ENCODE measurements at places on chromosomes 11 and 22. TPM values are rescaled to one million over a fixed set of nuclear protein-coding genes. Genes with fewer than 3 reads are reported as not detected.

DNA sequence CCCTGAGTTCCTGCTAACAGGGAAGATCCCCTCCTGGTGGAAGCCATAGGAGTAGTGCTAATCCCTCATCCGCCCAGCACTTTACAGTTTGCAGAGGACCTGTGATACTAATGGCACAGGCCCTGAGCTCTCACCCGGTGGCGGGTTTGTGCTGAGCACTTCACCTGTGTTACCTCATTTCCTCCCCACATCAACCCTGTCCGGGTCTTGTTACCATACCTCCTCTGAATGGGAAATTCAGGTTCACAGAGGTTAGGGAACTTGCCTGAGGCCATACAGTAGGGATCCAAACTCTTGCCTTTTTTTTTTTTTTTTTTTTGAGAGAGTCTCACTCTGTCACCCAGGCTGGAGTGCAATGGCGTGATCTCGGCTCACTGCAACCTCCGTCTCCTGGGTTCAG lies 25.2 kb downstream of the CAPN1 start:
- peaks cover 72% of the 10 kb centered on the region for H3K36me3 ChIP-seq
- H3K4me3 ChIP-seq, result no peak overlapping the region
- no peaks in the 10 kb centered on the region for H3K27me3 ChIP-seq

GRCh38 chr22:22800716-22801115 lies 86.9 kb upstream of the IGLL5 start:
- H3K36me3 ChIP-seq, result no peaks in the 10 kb centered on the region
- H3K4me1 ChIP-seq, result no peaks in the 10 kb centered on the region
- no peak for DNase-seq
- H3K27me3 ChIP-seq, result peaks cover 3% of the 10 kb centered on the region

DNA sequence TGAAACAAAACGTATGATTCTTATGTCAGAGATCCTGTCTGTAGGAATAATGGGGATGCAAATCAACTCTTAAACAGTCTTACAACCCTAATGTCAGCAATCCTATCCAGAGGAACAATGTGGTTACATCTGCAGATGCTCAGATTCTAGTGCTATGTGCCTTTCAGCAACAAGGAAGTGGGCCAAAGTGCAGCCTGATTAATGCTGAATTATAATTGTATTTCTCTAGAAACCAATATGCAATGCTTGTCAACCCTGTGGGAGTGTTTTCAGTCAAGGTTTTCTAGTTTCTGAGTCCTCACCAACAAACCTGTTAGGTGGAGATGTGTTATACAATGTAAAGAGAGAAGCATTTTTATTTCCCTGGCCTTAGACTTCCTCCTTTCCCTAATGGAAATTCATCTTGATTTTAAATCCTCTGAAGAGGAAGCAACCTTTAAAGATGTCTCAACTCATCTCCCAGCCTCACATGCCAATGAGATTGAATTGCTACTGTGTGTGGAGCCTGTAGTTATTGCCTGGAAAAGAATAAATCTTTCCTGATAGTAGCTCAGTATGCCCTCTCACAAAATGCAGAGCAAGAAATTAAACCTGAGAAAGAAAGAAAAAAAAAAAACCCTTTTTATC lies 26.2 kb upstream of the TMEM123 start:
- H3K36me3 ChIP-seq, result no peaks in the 10 kb centered on the region
- H3K4me1 ChIP-seq, result peaks cover 7% of the 10 kb centered on the region
- no peak for DNase-seq

GRCh38 chr11:74989260-74989638 lies 516 bp downstream of the NEU3 start:
- H3K36me3 ChIP-seq, result no peaks in the 10 kb centered on the region
- peak overlapping the region; percentile 74 for H3K4me3 ChIP-seq
- DNase-seq, result no peak

DNA sequence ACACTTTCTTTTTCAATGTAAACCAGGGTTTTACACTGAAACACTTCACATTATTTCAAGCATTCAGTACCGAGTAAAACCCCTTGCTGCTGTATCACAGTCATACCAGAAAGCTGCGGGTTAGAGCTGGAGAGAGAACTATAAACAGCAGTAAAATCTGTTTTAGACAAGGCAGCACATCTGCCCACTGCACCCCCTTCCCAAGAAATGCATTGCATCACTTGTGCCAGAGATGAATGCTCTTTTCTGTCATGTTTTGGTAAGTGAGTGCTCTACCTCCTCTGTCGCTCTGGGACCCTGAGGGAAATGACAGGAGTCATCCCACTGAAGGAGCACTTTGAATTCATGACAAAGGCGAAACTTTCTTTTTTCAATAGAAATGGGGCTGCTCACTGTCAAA lies 107.2 kb downstream of the MAML2 start:
- H3K36me3 ChIP-seq, result no peaks in the 10 kb centered on the region
- H3K27me3 ChIP-seq, result no peaks in the 10 kb centered on the region
- no peaks in the 10 kb centered on the region for H3K4me1 ChIP-seq
- no peak overlapping the region for H3K4me3 ChIP-seq
- peak overlapping the region; percentile 24 for H3K27ac ChIP-seq

GRCh38 chr11:77320351-77320750 lies 18.9 kb upstream of the GDPD4 start:
- no peaks in the 10 kb centered on the region for H3K36me3 ChIP-seq
- H3K4me1 ChIP-seq, result no peaks in the 10 kb centered on the region
- H3K4me3 ChIP-seq, result no peak overlapping the region
- H3K27me3 ChIP-seq, result no peaks in the 10 kb centered on the region
- no peak for DNase-seq
- no peak overlapping the region for H3K27ac ChIP-seq

ZNF214 gene
- 3.1 TPM for total RNA-seq

THRSP gene
- not detected for total RNA-seq

DNA sequence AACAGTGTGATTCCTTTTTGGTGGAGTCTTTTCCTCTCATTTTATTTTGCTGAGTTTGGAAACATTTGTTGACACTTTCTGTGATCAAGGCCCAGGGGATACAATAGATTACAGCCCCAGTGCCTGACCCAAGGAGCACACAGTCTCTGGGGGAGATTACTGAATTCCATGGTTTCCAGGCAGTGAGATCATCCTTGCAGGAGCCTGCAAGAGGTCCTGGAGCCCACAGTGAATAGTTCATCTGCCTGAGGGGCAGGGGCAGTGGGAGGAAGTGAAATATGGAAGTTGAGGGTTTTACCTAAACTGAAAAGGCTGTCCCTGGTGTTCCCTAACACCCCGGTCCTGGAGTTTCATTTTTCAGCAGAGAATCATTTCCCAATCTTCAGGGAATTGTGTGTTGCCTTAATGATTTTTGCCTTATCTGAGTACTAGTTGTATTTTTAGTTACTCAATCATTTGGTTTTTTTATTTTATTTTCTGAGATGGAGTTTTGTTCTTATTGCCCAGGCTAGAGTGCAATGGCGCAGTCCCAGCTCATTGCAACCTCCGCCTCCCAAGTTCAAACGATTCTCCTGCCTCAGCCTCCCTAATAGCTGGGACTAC lies 7.7 kb downstream of the CCS start:
- peaks cover 21% of the 10 kb centered on the region for H3K4me1 ChIP-seq
- no peak for DNase-seq
- peaks cover 16% of the 10 kb centered on the region for H3K36me3 ChIP-seq
- H3K4me3 ChIP-seq, result no peak overlapping the region

DNA sequence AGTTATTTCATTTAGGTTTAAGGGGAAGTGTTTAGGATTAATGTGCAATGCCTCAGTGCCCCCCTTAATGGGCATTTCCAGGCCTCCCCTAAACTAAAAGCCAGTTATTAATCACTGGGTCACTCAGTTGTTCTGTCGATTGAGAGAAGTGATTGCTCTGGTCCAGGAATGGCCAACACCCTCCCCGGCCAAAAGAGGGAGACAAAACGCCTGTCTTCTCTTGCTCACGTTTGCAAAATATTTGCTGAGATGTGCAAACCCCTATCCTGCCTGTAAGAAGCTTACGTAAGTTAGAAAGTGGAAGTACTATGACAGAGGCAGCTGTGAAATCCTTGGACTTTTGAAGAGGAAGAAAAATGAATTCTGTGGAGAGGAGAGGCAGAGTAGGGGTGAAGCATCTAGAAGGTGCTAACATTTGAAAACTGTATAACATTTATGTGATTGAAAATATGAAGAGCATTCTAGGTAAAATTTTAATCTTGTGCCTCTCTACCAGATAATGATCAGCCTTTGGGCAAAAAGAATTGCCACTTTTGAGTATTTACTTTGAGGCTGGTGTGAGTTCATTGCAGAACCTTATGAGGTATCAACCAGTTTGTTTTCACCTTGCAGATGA lies 37.7 kb downstream of the NTM start:
- no peaks in the 10 kb centered on the region for H3K27me3 ChIP-seq
- peaks cover 14% of the 10 kb centered on the region for H3K4me1 ChIP-seq
- DNase-seq, result no peak
- no peak overlapping the region for H3K4me3 ChIP-seq
- no peaks in the 10 kb centered on the region for H3K36me3 ChIP-seq

CHKB gene
- total RNA-seq, result 44.6 TPM

GRCh38 chr22:29224859-29225410 lies 19.2 kb downstream of the EMID1 start:
- DNase-seq, result peak; percentile 60
- no peaks in the 10 kb centered on the region for H3K27me3 ChIP-seq
- H3K27ac ChIP-seq, result no peak overlapping the region
- H3K36me3 ChIP-seq, result no peaks in the 10 kb centered on the region

OR8K5 gene
- not detected for total RNA-seq

GRCh38 chr11:121350314-121351082 lies 57.9 kb downstream of the SC5D start:
- no peak overlapping the region for H3K4me3 ChIP-seq
- no peaks in the 10 kb centered on the region for H3K4me1 ChIP-seq
- no peaks in the 10 kb centered on the region for H3K27me3 ChIP-seq
- H3K27ac ChIP-seq, result no peak overlapping the region
- DNase-seq, result no peak

DNA sequence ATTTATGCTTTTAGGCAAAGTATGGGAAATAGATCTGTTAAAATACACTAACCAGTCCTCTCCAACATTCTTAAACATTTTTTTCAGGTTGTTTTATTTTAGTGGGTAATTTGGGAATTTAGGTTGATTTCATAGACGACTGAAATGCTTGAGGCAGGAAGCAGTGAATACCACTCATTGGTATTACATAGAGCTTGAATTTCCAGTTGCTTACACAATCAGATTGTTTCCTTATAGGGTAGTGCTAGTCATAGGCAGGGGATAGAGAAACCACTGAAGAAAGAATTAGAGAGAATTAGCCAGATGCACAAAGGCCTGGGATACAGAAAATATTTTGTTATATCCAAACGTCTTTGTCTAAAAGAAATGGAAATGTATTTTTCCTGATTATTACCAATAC lies 23.9 kb upstream of the LYVE1 start:
- H3K27me3 ChIP-seq, result no peaks in the 10 kb centered on the region
- peak overlapping the region; percentile 69 for H3K27ac ChIP-seq
- no peak for DNase-seq

OR5A2 gene
- not detected for total RNA-seq

CDHR5 gene
- total RNA-seq, result not detected

OR6T1 gene
- not detected for total RNA-seq

- no peak overlapping the region for H3K27ac ChIP-seq
- H3K36me3 ChIP-seq, result no peaks in the 10 kb centered on the region
- H3K4me1 ChIP-seq, result no peaks in the 10 kb centered on the region
- H3K4me3 ChIP-seq, result no peak overlapping the region
- H3K27me3 ChIP-seq, result no peaks in the 10 kb centered on the region
Measured at GRCh38 chr11:27055065-27055682, 14.6 kb downstream of the BBOX1 start.

DNA sequence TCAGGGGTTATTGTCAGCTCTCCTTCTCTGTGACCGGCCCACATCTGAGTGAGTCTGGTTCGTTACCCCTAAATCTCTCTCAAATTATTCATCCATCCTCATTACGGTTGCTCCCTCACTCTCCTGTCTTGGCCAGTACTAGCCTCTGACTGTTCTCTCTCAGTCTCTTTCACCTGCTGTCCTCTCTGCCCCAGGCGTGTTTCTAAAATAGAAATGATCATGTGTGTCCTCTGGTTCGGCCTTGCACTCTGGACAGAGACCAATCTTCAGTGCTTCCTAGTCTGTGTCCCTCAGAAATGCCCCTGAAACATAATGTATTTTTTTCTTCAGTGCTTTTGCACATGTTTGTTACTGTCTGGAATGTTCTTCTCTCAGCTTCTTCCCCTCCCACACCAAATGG lies 4.9 kb downstream of the PSMD13 start:
- peaks cover 25% of the 10 kb centered on the region for H3K36me3 ChIP-seq
- no peaks in the 10 kb centered on the region for H3K27me3 ChIP-seq
- peak; percentile 32 for DNase-seq
- H3K4me1 ChIP-seq, result peaks cover 13% of the 10 kb centered on the region
- H3K4me3 ChIP-seq, result no peak overlapping the region
- no peak overlapping the region for H3K27ac ChIP-seq

MOV10L1 gene
- total RNA-seq, result 0.82 TPM

MMP13 gene
- total RNA-seq, result not detected

Measured in sigmoid colon (tissue), 7 donors.